ENCODE measurements at places on chromosomes 5 and 9.

DNA sequence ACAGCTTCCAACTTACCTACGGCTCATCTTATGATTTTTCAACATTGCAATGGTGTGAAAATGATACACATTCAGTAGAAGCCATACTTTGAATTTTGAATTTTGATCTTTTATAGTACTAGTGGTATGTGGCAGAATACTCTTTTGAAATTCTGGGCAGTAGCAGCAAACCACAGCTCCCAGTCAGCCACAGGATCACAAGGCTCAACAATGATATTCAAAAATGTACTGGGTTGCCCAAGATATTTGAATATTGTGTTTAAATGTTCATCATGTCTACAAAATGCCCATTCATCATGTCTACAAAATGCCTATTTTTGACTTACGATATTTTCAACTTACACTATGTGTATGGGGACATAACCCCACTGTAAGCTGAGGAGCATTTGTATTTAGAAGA, 81.3 kb upstream of the PRR16 start:
- no peak for DNase-seq

GRCh38 chr5:38677636-38678035, 121.2 kb upstream of the LIFR start:
- DNase-seq, result no peak

- no peak for DNase-seq
Observed at GRCh38 chr9:122221183-122221811, 7.5 kb downstream of the LHX6 start.

DNA sequence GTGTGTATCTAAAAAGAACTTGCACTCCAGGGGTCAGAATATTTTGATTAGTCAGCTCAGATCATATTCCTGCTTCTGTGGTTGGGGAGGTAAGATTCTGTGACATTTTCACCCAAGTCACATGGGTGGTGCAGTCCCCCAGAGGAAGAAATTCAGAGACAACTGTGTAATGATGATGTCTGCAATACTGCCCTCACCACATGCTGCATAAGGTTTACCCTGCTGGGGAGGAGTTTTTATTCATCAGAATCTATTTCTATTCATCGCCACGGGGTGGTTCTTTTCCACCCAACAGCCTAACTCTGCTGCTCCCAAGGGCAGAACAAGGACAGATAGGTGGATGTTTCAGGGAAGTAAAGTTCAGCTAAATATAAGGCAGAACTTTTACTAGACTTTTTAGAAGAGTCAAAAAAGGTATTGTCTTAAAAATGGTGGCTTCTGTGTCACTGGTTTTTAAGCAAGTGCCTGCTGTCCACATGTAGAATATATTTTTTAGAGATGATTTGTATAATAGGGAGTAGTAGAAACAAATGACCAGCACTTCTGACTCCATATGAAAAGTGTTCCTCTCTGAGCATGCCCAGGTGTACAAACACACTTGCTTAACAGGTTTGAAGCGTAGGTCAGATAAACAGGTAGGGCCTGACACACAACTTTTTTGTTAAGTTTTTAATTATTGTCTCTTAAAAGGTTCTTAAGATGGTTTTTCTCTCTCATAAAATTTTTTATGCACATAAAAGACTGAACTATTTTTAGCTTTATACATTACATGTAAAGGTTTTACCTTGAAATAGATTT, 352.7 kb downstream of the LRRC70 start:
- no peak for DNase-seq

GRCh38 chr5:109546461-109546860, 136.7 kb upstream of the PJA2 start:
- no peak for DNase-seq

GRCh38 chr5:132280371-132281240, 13.6 kb upstream of the SLC22A4 start:
- DNase-seq, result no peak

- no peak for DNase-seq
Observed at GRCh38 chr5:159001247-159001646, 98.5 kb downstream of the EBF1 start.

- DNase-seq, result no peak
Observed at GRCh38 chr9:88065619-88066018, 72.7 kb downstream of the SPATA31C2 start.

DNA sequence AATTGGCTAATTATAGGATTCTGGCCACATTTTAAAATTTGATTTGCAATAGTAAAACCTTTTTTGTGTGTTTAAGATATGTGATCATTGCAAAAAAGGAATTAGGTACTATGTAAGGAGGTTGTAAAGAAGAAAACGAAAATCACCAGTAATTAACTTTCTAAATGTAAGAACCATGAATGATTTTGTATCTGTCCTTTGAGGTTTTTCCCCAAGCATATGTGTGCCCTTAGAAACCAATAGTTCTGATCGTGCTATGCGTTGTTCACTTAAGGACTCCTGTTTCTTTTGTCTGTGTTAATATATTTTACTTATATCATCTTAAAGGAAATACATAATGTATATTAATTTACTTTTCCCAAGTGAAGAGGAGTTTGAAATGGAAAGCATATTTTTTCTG, 410.2 kb downstream of the PSAT1 start:
- no peak for DNase-seq

DNA sequence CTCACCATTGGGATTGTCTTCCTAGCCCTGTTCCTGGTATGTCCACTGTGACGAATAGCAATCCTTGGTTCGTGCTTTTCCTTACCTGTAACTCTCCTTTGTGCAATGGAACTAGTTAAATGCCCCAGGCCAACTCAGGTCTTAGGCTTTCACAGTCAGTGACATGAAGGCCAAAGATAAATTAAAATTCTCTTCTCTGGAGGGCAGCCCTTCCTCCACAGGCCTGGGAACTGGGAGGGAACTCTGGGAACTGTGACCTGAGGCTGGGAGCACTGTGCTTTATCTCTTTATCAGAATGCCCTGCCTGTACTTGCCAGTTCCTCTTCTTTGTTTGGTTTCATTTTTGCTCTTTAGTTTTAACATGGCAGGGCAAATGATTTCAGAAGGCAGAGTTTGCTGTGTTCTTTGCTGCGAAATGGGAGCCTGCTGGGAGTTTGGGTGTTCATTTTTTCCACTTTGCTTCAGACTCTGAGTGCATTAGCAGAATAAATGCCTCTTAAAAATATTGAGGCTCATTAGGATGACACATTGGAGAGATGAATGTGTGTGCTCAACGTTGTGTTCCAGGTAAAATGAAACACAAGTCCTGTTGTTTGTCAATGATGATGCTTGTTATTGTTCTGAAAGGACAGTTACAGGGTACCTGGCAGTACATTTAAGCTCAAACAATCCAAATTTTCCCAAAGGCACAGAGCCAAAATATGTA, 118.1 kb downstream of the NUDT12 start:
- DNase-seq, result no peak

GRCh38 chr5:176157656-176158055, 80.6 kb upstream of the SIMC1 start:
- DNase-seq, result no peak

- DNase-seq, result peak; percentile 24
Observed at GRCh38 chr9:34899535-34900158, 58.4 kb upstream of the PHF24 start.

- no peak for DNase-seq
Observed at GRCh38 chr5:68071736-68072135, 143.8 kb upstream of the PIK3R1 start.

GRCh38 chr5:170638454-170639220, 134.8 kb downstream of the KCNIP1 start:
- DNase-seq, result no peak

- DNase-seq, result no peak
Observed at GRCh38 chr9:136525841-136526499, 19.9 kb downstream of the NOTCH1 start.

DNA sequence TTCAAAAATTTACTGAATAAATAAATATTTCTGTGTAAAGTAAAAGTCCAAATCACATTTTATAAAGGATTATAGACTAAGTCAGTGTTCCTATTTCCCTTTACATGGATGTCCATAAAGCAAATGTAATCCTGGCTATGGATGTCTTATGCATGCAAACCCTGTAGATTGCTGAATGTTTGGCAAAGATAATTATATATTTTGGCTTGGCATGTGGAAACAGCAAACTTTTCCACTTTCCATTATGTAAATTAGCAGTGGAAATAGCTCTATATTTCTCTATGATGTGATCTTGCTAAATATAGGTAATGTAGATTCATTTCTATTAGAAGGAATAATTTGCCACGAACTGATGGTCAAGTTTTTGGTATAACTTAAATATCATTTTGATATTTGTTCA, 66.5 kb downstream of the CWC27 start:
- no peak for DNase-seq

GRCh38 chr5:7714119-7714518, 136.8 kb downstream of the CFAP90 start:
- no peak for DNase-seq

DNA sequence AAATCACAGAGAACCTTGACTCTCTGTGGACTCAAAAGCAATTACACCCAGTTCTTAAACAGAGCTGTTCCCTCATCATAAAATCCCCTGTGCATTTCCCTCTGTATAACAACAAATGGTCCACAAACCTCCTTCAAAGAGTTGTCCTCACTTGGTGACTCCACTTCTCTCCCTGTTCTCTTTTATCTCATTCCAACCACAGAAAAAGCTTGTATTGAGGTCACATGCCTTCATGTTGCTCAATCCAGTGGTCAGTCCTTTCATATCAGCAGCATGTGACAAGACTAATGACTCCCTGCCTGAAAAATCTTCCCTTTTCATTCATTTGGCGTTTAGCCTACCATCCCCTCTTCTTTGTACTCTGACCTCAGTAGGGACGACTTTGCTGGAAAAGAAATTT, 158.0 kb downstream of the DEPDC1B start:
- DNase-seq, result no peak
